Left cardiac atrium (tissue), 4 donors: ENCODE measurements at places on chromosomes 6 and 20. TPM values are rescaled to one million over a fixed set of nuclear protein-coding genes. Genes with fewer than 3 reads are reported as not detected.

Gene SMLR1
- total RNA-seq, result not detected

Gene MICA
- 11.3 TPM for total RNA-seq

Gene ACTL10
- 0.81 TPM for total RNA-seq

Gene C6orf132
- 1.5 TPM for total RNA-seq

Gene CRIP3
- 1.5 TPM for total RNA-seq

Gene EFCAB8
- total RNA-seq, result 0.18 TPM

Gene OSER1
- total RNA-seq, result 28.5 TPM

Gene CCM2L
- total RNA-seq, result 7.2 TPM

Gene IMPG1
- not detected for total RNA-seq

Gene C6orf15
- total RNA-seq, result not detected

Gene MEI4
- total RNA-seq, result 0.85 TPM

Gene CALHM4
- total RNA-seq, result not detected

Gene HLA-G
- not detected for total RNA-seq

Gene CLDN20
- not detected for total RNA-seq

Gene ATF6B
- total RNA-seq, result 35.4 TPM

Gene GNAS-AS1
- total RNA-seq, result 0.80 TPM
